ENCODE measurements at places on chromosomes 12 and 14. TPM values are rescaled to one million over a fixed set of nuclear protein-coding genes. Genes with fewer than 3 reads are reported as not detected.
A peak's percentile ranks its signal among the peaks of the same experiment; 100 is the strongest.

Gene TMPRSS12
- not detected for total RNA-seq

Gene FAM181A
- total RNA-seq = not detected

Gene CD27
- total RNA-seq = not detected

Gene PPP1R36
- total RNA-seq = not detected

Gene SOAT2
- total RNA-seq = not detected

Gene SMIM41
- not detected for total RNA-seq

Gene KLHL28
- 11.9 TPM for total RNA-seq

GRCh38 chr12:27595231-27595642 lies 71.2 kb downstream of the PPFIBP1 start:
- DNase-seq = peak; percentile 88

DNA sequence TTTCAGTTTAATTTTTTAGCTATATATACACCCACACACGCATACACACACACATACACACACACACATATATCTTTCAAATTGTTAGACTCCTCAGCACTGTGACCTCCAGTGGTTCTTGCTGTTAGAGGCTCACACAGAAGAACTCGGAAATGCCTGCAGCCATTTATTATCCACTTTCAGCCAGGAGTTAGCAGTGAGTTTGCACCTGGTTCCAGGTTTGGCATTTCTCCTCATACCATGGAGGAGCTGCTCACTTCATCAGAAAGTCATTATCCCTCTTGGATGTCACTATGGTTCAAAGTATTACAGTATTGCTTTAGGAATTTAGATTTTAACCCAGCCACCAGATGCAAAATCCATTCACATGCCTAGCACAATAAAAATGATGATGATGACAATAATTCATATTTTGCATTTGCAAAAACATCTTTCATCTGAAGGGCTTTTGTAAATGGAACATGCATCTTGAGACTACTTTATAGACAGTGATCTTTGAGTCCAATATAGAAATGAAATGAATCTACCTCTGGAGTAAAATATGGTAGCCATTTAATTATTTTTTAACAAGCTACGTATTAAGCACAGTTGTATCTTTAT lies 42.3 kb downstream of the NPAS3 start:
- no peak for DNase-seq

DNA sequence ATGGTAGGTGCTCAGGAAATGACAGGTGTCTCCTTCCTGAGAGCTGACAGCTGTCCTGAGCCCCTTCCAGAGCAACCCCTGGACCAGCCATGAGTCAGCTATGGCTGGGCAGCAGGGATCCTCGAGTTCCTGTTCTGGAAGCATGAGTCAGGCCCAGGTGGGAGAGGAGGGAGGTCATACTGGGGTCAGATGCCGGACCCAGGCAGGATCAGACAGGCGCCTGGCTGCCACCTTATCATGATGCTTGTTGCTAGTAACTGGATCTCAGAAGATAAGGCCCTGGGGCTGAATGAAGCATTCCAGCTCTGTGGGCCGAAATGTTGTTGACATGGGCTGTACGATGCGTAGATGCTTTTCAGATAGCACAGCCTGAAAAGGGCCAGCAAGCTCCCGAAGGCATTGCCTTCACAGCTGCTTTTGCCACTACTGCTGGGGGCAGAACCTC lies 17.4 kb upstream of the KRT7 start:
- no peak for DNase-seq

- DNase-seq = no peak
These were observed 121.6 kb upstream of the EVL start for GRCh38 chr14:99943620-99944019.

DNA sequence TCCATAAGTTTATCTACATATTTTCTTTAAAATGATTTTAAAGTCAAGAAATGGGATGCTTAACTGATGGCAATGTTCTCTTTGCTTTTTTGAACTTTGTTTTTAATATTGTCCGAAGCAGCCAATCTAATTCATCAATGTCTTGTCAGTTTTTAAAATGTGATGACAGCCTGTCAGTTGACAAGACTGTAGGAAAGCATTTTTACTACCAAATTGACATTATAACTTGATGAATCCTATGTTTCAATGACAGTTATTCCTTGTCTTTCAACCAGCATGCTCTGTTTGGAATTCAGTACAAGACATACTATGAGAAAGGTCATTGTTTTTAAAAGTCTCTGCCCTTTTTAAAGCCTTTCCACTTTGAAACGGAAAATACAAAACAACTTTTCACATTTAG lies 1073.2 kb downstream of the TMTC2 start:
- no peak for DNase-seq

- no peak for DNase-seq
These were observed 130.6 kb downstream of the SLC35F4 start for GRCh38 chr14:57735276-57735675.

GRCh38 chr12:123058481-123058880 lies 78.0 kb downstream of the ARL6IP4 start:
- no peak for DNase-seq

DNA sequence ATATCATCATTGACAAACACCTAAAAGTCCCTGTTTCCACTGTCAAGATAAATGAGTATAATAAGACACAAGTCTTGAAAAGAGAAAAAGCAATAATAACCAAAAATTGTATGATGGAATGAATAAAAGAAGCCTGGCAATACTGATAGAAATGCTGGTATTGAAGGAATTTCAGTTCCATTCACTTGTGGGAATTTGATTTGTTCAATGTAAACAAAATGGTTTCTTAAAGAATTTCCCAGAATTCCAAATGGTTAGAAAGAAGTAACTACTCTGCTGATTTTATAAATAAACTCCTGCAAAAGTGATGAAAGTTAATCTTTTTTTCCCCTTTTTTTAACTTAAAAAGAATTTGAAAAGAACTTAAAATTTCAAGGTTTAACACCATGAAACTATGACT lies 129.9 kb upstream of the PDZRN4 start:
- DNase-seq = no peak

GRCh38 chr14:92988786-92989755 lies 66.1 kb downstream of the CHGA start:
- DNase-seq = no peak

GRCh38 chr12:11477110-11477509 lies 81.7 kb upstream of the PRB2 start:
- no peak for DNase-seq

- no peak for DNase-seq
These were observed 78.8 kb upstream of the PDE3A start for GRCh38 chr12:20289520-20289919.

- no peak for DNase-seq
These were observed 383.4 kb downstream of the KCNH5 start for GRCh38 chr14:62661818-62662217.

DNA sequence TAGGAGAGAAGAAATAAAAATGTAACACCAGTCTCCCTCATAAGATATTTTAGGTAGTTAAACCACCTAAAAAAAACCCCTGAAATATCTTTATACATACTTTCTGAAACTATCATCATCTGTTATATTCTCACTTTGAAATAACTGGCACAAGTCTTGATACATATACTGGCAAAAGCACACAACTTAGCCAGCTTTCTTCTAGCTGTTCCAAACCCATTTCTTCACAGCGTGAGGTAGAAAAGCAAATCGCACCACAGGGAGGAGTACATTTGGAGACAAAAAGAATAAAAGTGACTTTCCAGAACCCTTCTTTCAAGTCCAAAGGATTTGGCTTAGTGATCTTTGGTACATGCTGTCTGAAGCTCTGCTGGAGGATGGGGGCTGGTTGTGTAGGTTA lies 78.5 kb downstream of the RERG start:
- no peak for DNase-seq

DNA sequence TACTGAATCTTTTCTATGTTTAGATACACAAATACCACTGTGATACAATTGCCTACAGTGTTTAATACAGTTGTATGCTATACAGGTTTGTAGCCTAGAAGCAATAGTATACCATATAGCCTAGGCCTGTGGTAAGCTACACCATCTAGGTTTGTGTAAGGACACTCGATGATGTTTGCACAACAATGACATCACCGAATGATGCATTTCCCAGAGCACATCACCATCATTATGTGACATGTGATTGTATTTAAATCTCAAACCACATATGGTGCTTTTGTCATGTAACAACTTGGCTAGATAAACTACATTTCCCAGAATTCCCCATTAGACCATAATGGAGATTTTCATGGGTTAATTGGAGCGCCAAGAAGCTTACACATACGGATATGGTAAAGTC lies 128.4 kb upstream of the CPNE8 start:
- no peak for DNase-seq

DNA sequence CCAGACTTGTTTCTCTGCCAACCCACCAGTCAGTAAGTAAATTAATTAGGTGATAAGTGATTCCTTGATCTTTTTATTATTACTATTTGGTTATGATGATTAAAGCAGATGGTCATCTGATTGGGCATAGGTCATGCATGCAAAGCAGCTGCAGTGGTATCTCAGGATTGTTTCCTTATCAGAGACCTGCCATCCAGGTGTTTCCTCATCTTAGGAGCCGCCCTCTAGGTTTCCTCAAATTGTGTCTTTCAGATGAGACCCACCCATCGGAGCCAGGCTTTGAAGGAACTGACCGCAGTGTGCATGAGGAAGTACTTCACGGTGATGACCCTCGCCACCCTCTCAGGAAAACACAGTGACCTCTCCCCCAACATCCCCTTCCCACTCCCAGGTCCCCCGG lies 63.3 kb downstream of the ZFP36L1 start:
- no peak for DNase-seq

- peak; percentile 26 for DNase-seq
These were observed 29.4 kb downstream of the TMPO start for GRCh38 chr12:98544751-98545150.

- no peak for DNase-seq
These were observed 140.8 kb downstream of the PTCSC3 start for GRCh38 chr14:36035675-36036074.

- no peak for DNase-seq
These were observed 7.4 kb upstream of the SYCP3 start for GRCh38 chr12:101746661-101747060.

GRCh38 chr14:102479777-102480176 lies 29.8 kb downstream of the ANKRD9 start:
- DNase-seq = no peak

DNA sequence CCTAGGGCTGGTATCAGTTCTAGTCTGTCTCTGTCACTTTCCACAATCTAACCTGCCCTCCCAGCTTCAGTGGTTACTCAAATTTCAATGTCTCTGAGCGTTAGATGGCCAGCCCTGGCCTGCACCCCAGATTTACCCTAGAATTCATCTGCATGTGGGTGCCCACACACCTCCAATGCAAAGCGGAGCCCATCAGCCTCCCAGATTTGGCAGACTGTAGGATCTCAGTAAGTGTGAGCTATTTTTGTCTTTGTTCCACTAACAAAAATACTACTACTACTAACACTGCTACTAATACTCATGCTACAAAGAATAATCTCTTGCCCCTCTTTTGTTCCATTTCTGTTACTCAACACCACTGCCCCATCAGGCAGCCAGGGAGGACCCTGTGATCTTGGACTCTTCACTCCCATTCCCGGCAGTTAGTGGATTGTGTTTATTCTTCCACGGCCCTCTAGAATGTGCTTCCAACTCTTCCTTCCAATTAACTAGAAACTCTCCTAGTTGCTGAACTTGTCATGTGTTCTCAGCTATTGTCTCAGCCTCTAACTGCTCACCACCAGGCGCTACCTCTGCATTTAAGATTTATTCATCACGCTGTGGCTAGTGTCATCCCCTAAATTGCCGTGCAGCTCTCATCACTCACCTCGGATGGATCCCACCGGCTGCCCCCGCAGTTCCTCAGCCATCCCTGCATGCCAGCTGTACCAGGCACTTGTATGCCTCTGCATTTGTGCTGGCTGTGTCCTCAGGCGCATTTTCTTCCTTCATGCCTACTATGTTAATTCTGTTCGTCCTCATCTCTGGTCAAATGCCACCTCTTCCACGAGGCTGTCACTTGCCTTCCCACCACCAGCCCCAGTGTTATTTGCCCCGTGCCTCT lies 150.6 kb upstream of the HIF1A start:
- no peak for DNase-seq

GRCh38 chr14:99217066-99217955 lies 54.7 kb downstream of the BCL11B start:
- DNase-seq = no peak

DNA sequence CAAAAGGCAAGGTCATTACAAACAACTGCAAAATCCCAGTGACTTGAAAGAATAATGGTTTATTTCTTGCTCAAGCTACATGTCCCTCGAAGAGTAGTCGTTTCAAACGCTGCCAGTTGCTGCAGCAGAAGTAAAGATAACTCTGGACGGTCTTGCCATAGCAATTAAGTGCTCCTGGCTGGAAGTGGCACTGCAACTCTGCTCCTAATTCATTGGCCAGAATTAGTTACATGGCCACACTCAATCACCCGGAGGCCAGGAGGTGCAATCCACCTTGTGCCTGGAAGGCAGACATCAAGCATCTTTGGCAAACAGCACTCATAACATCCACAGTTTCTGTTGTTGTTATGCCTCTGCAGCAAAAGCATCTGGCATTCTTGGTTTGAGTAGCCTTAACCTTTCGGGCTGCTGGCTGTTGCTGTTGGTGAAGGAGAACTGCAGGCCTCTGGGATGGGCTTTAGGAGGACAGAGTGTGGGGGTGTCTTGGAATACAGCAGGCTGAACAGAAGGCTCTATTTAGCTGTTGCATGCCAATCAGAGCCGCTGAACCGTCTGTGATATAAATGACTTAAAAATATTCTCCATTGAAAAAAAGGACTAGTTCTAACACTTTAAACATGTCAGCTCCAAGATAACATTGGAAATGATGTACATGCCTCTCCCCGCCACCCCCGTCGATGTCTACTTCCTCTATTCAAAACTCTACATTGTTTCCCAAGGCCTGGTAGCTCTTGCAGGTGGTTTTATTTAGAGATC lies 123.5 kb upstream of the DYRK2 start:
- no peak for DNase-seq

DNA sequence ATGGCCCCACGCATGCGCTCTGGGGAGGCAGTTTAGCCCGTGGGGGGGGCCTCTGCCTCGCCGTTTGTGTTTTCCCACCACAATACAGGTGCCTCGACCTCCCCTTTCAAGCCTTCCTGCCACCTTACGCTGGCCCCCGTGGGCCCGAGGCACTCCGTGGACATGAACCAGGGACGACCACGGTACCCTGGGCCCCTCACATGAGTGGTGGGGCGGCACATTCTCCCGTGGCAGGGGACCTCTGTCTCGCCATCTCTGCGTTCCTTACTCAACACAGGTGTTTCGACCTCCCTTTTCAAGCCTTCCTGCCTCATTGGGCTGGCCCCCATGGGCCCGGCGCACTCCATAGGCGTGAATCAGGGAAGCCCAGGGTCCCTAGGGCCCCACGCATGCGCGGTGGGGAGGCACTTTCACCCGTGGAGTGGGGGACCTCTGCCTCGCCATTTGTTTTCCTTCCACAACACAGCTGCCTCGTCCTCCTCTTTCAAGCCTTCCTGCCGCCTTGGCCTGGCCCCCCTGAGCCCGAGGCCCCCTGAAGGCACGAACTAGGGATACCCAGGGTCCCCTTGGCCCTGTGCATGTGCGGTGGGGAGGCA lies 339.5 kb downstream of the ALG10 start:
- no peak for DNase-seq

- DNase-seq = peak; percentile 86
These were observed 12.6 kb downstream of the DDX55 start for GRCh38 chr12:123614531-123614930.

Measured in GM23248 (cell line).